ENCODE measurements at places on chromosomes 16 and 17. TPM values are rescaled to one million over a fixed set of nuclear protein-coding genes. Genes with fewer than 3 reads are reported as not detected.

Gene GNGT2
- total RNA-seq: 0.42 TPM

GRCh38 chr17:75400326-75400939 is 5.0 kb downstream of the GRB2 start:
- H3K27me3 ChIP-seq: no peaks in the 10 kb centered on the region
- no peak overlapping the region for H3K4me3 ChIP-seq
- H3K27ac ChIP-seq: no peak overlapping the region
- H3K4me1 ChIP-seq: peaks cover 33% of the 10 kb centered on the region
- H3K36me3 ChIP-seq: no peaks in the 10 kb centered on the region
- no peak for DNase-seq

- DNase-seq: no peak
- H3K27me3 ChIP-seq: no peaks in the 10 kb centered on the region
- peaks cover 32% of the 10 kb centered on the region for H3K4me1 ChIP-seq
Observed at GRCh38 chr17:1398931-1399678, 917 bp downstream of the YWHAE start.

Gene TM4SF5
- total RNA-seq: not detected

Gene SOX9
- 2.2 TPM for total RNA-seq

- DNase-seq: no peak
- H3K27me3 ChIP-seq: no peaks in the 10 kb centered on the region
- peaks cover 10% of the 10 kb centered on the region for H3K4me1 ChIP-seq
- H3K36me3 ChIP-seq: no peaks in the 10 kb centered on the region
- no peak overlapping the region for H3K4me3 ChIP-seq
- H3K27ac ChIP-seq: no peak overlapping the region
Observed at GRCh38 chr16:12097523-12098428, 121.2 kb downstream of the SNX29 start.

Gene TEDC2
- total RNA-seq: 0.32 TPM

GRCh38 chr17:5861854-5862253 is 208.3 kb upstream of the WSCD1 start:
- H3K36me3 ChIP-seq: no peaks in the 10 kb centered on the region
- H3K27me3 ChIP-seq: no peaks in the 10 kb centered on the region
- H3K27ac ChIP-seq: no peak overlapping the region
- DNase-seq: no peak
- no peak overlapping the region for H3K4me3 ChIP-seq

Gene MYADML2
- total RNA-seq: 11.0 TPM

- H3K27ac ChIP-seq: no peak overlapping the region
- no peaks in the 10 kb centered on the region for H3K4me1 ChIP-seq
- H3K27me3 ChIP-seq: no peaks in the 10 kb centered on the region
- no peak for DNase-seq
- H3K36me3 ChIP-seq: no peaks in the 10 kb centered on the region
Observed at GRCh38 chr16:9392956-9393355, 301.5 kb downstream of the HAPSTR1 start.

GRCh38 chr17:39997543-39997942 is 16.9 kb downstream of the PSMD3 start:
- H3K4me1 ChIP-seq: peaks cover 4% of the 10 kb centered on the region
- no peak overlapping the region for H3K4me3 ChIP-seq

Gene CACNG1
- 43.0 TPM for total RNA-seq

Measured in psoas muscle (tissue), 8 donors.